ENCODE measurements at places on chromosomes 2 and 18. TPM values are rescaled to one million over a fixed set of nuclear protein-coding genes. Genes with fewer than 3 reads are reported as not detected.
A peak's percentile ranks its signal among the peaks of the same experiment; 100 is the strongest.

DNA sequence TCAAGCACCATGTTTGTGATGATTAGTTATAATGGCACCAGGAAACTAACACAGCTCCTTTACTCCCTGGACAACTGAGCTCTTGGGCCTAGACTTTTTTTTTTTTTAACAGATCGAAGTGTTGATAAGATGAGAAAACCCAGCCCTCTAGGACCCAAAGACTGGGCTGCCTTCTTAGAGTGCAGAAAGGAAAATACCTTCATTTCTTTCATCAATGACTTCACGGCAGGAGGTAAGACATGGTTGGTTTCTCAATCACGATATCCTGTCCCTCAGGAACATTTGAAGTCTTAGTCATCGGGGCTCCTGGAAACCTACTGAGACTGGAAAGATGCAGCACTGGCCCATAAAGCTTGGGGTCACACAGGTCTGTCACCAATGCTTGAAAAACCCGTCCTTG is 84.7 kb downstream of the TNFRSF11A start:
- no peak for ATAC-seq

- ATAC-seq, result peak; percentile 96
Observed at GRCh38 chr2:127039387-127040031, 67.4 kb downstream of the BIN1 start.

GRCh38 chr18:44893045-44893706 is 212.5 kb downstream of the SETBP1 start:
- peak; percentile 89 for ATAC-seq

- ATAC-seq, result no peak
Observed at GRCh38 chr2:186042207-186043028, 303.8 kb downstream of the FSIP2 start.

DNA sequence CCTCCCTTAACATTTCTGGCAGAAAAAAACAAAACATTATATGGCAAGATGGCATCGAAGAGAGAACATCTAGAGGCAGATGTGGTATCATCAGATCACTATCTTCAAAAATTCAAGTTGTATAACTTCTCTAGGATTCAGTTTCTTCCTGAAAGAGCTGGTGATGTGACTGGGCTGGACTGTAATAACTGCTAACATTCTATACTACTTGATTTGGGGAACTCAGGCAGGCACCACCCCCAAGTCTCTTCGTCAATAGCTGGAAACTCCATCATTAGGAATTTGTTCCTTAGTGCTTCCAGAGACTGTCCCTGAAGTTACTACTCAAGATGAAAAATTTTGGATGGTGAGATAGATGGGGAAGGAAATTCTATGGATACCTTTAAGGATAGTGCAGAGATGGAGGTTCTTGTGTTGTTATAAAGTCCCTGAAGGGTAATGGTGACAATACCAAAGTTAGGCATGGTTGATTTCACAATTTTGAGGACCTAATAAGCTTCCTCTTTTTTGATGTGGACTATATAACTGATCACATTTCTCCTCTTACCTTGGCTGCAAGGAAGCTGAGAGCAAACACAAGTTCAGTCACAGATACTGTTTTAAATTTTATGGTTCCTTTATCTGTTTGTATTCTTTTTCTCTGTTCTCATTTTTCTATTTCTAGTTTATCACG is 59.1 kb upstream of the PGAP1 start:
- no peak for ATAC-seq

Gene DGUOK
- 66.7 TPM for total RNA-seq

Gene AAK1
- 203 TPM for total RNA-seq

Gene ELOA2
- total RNA-seq, result not detected

Data from activated T-helper 17 cell treated with anti-CD3 and anti-CD28 coated beads, Interleukin-2, amount 50 U/mL, for 72 hours (primary cell).